ENCODE measurements at places on chromosomes 1 and 21.

GRCh38 chr1:203082571-203083462, 3.0 kb downstream of the MYOG start:
- DNase-seq, result no peak

- no peak for DNase-seq
Measured at GRCh38 chr1:224189561-224189960, 6.5 kb downstream of the DEGS1 start.

GRCh38 chr1:110464340-110464739, 13.4 kb downstream of the PROK1 start:
- no peak for DNase-seq

GRCh38 chr1:197774466-197775281, 606 bp downstream of the DENND1B start:
- DNase-seq, result peak; percentile 54

- no peak for DNase-seq
Measured at GRCh38 chr21:25682382-25682781, 43.3 kb downstream of the JAM2 start.

- DNase-seq, result peak; percentile 14
Measured at GRCh38 chr1:23178950-23179349, 10.3 kb upstream of the LUZP1 start.

DNA sequence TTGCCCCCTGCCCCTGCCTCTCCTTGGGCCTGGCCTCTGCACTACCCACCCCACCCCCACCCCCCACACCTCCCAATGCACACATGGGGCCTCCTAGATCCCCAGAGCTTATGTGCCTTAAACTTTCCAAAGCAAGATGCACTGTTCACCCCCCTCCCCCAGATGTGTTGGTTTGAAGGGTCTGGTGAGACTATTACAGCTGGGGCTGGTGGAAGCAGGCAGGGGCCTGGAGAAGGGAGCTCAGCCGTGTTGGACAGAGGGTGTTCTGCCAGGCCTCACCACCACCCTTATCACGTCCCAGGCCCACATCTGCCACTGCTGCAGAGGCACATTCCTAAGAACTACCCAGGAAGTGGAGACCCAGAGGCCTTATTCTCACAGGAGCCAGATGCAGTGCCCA, 18.3 kb upstream of the RSPO1 start:
- no peak for DNase-seq

DNA sequence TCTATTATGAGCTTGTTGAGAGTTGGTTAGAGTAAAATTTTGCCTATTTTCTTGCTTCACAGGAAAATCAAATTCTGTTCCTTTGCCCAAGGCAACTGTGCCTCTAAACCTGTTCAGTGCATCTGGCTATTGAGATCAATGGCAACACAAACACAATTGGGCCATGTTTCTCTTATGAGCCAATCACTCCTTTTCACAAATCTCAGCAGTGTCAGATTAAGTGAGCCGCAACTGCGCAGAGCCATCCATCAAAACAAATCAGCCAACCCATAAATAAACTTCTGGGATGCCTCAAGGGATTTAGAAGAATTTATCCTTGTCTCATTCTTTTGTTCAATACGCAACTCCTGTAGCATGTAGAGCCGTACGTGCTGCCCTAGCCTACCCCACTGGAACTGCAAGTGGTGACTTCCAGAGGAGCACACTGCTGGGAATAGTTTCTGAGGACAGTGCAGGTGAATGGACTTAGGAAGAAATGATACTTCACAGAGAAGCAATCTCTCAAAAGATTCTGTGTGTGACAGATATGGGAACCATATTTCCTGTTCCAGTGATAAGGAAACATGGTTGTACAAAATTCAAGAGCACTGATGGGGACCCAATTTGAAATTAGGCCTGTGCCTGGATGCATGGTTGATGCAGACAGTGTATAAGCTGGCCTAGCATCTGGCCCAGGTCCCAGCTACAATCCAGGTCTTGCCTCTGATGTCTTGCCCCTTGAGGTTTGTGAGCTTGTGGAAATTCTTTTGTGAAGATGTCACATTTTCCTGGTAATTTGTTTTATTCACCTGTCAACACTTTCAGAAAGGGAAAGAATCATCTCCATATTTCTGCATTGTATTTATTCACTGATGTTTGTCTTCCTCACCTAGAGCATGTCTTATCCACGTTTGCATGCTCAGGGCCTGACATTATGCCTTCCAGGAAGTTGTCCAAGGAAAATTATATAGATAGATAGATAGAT, 166.2 kb downstream of the URB2 start:
- no peak for DNase-seq

DNA sequence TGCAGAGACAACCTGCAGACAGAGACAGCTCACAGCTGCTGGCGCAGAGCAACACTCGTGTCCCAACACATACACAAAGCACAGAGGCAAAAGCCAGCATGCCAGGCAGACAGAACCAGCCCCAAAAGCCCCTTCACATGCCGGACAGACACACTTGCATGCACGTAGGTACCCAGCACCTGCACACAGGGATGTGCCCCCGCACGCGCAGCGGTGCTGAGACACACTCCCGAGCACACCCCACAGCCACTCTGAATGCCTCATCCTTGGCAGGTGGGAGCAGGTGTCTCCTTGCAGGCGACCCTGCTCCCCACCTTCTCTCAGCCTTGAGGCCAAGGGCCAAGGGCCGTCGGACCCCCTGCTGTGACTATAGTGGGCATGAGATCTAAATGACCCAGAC, 41.2 kb upstream of the ZC3H12A start:
- DNase-seq, result no peak

DNA sequence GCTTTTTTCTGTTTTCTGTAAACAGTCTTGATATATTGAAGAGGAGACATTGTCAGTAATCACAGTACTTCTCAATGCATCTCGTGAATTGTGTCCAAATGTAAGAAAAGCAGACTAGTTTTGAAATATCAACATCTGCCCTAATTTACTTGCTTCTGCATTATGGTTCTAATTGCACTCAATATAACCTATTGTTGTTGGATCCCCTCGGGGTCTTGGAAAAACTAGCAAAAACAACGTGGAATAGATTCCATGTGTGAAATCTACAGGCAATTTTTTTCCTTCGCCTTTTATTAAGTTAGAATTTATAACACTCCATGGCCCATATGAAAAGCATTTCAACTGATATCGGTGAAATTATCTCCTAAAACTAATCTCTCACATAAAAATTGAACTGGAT, 236.5 kb downstream of the TTLL7 start:
- DNase-seq, result no peak

DNA sequence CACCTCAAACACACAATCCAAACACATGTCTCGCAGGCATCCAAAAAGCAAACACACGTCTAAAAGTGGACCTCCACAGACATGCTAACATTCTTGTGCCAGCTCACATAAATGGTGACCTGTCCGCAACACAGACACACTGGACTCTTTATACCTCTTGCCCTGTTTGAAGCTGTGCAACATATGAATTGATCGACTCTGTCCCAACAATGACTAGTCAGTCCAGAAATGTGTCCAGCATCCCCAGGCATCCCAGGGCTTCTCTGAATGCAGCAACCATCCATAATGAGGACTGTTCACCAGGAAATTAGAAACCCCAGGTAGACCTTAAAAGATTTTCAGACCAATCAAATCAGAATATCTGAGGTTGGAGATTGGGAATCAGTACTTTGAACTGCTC, 3.2 kb downstream of the DDR2 start:
- no peak for DNase-seq

GRCh38 chr1:37474697-37475379, 458 bp downstream of the ZC3H12A start:
- DNase-seq, result no peak

DNA sequence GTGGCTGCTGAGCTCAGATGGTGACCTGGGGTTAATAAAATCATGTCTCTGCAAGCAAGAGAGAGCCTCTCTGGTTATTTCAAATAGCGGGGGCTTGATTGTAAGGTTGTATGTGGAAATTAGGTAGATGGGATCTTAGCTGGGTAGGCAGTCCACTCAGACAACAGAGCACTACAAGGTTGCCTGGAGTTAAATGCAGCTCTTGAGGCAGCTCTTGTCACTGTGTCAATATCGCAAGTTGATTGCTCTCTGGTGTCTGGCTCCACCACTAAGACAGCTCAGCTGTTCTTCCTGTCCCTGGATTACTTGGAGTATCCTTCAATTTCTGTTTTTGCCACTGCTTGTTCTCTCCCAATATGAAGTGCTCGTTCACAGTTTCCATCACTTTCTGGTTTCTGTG, 93.8 kb downstream of the C21orf91 start:
- DNase-seq, result no peak

- DNase-seq, result no peak
Measured at GRCh38 chr1:153242160-153242559, 17.3 kb upstream of the LORICRIN start.

- no peak for DNase-seq
Measured at GRCh38 chr1:160454371-160455152, 54.2 kb downstream of the VANGL2 start.

GRCh38 chr1:43990271-43991199, 864 bp upstream of the CCDC24 start:
- DNase-seq, result no peak

GRCh38 chr1:206114692-206115640, 2.2 kb downstream of the AVPR1B start:
- DNase-seq, result no peak

- DNase-seq, result no peak
Measured at GRCh38 chr1:218474128-218474527, 129.0 kb downstream of the TGFB2 start.

DNA sequence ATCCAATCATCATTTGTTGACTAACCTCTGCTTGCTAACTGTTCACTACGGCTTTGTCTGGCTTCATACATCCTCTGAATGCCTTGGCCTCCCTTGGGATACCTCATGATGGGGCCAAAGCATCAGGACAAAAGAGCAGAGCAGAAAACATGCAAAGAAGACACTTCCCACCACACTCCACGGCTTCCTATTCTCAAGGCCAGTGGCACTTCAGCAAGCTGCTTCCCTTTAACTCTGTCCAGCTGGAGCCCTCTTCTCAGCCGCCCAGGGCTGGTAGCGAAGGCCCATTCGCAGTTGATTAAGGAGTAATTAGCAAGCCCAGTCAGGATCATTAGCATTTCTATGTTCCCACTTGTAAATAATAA, 224.3 kb upstream of the FGGY start:
- no peak for DNase-seq

DNA sequence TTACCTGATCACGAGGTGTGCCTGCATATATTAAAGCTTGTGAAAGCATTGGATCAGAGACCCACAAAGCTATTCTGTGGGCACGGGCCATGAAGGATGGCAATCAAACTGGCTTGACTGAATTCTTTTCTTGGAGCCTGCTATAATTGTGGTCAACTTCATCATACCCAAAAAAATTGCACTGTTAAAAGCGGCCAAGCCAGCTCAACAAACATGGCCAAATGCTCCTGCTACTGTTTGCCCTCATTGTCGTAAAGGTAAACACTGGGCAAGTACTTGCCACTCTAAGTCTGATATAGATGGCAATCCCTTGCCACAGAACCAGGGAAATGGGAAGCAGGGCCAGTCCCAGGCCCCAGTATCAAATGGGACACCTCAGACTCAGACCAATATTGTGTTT, 6.6 kb upstream of the GSTM5 start:
- no peak for DNase-seq

DNA sequence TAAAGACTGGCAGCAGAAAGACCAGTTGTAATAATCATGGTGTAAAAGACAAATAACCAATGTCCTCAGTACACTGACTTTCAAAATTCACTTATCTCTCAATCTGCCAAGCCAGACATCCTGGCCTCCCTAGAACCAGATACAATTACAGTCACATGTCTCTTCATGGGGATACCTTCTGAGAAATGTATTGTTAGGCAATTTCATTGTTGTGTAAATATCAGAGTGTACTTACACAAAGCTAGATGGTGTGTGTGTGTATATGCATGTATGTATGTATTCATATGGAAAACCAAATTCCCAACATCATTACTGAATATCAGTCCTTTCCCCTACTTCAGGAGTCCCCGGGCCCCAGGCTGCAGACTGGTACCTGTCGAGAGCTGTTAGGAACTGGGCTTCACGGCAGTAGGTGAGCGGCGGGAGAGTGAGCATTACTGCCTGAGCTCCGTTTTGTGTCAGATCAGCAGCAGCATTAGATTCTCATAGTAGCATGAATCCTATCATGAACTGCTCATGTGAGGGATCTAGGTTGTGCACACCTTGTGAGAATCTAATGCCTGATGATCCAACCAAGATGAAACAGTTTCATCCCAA, 65.3 kb upstream of the ZNF326 start:
- no peak for DNase-seq

GRCh38 chr21:42006765-42007164, 3.4 kb downstream of the ZBTB21 start:
- no peak for DNase-seq

GRCh38 chr1:19137158-19137557, 72.9 kb downstream of the UBR4 start:
- DNase-seq, result no peak

DNA sequence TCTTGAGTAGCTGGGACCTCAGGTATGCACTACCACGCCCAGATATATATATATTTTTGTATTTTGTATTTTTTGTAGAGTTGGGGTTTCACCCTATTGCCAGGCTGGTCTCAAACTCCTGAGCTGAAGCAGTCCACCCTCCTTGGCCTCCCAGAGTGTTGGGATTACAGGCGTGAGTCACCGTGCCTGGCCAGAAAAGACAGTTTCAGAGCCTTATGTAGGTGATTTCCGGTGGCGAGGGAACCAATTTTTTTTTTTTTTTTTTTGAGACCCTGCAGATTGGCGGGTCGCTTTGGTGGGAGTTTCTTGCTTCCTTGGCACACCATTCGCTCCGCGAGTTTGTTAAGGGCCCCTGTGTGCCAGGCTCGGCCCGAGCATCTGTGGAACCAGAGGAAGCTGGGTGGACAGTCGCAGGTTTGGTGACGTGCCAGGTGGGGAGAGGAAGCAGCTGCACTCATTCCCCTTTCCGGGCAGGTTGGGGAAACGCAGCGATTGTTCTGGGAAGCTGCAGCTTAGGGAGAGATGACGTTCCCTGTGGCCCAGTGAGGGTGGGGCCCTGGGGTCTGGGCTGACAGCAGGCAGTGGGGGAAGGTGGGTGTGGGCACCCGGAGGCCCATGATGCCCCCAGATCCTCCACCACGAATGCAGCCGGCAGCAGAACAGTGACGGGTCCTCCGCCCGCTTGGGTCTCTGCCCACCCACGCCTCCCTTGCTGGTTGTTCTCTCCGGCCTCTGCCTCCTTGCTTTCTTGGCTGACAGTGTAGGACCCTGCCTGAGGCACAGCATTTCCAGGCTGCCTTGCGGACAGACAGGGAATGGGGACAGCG, 25.1 kb downstream of the SPSB1 start:
- no peak for DNase-seq

GRCh38 chr1:94105957-94106529, 14.9 kb downstream of the ABCA4 start:
- no peak for DNase-seq

- DNase-seq, result no peak
Measured at GRCh38 chr1:111469539-111469938, 4.2 kb upstream of the C1orf162 start.

DNA sequence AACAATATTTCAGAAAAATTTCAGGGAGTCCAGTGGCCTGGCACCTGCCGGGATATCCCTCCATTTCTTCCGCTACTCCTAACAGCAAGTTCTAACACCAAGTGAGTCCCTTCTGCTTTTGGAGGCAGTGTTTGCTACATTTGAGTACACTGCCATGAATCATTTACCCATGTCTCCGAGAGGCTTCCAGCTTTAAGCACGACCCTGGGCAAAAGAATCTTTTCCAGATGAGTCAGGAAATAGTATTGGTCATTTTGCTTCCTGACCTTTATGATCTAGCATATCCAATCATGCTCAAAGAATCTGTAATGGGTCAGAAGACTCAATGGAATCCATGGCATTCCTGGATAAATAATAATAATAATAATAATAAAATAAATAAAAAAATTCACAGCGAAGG, 60.7 kb upstream of the FMN2 start:
- no peak for DNase-seq
